ENCODE measurements at places on chromosomes 7 and 10. TPM values are rescaled to one million over a fixed set of nuclear protein-coding genes. Genes with fewer than 3 reads are reported as not detected.

Gene HOGA1
- total RNA-seq: not detected

DNA sequence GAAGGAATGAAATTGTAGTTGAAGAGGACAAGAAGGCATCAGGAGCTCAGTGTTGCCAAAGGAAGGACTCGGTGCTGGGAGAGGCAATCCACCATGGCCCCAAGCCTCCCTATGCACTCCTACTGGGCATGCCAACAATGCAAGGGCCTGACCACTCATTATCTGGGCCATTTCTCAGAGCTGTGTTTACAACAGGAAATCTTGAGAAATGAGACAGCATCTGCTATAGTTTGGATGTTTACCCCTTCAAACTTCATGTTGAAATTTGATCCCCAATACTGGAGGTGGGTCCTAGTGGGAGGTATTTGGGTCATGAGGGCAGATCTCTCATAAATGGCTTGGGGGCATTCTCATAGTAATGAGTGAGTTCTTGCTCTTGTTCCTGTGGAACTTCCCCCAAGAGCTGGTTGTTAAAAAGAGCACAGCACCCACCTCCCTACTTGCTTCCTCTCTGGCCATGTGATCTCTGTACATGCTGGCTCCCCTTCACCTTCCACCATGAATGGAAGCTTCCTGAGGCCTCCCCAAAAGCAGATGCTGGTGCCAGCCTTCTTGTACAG lies 50.8 kb upstream of the AOAH start:
- no peak for DNase-seq

DNA sequence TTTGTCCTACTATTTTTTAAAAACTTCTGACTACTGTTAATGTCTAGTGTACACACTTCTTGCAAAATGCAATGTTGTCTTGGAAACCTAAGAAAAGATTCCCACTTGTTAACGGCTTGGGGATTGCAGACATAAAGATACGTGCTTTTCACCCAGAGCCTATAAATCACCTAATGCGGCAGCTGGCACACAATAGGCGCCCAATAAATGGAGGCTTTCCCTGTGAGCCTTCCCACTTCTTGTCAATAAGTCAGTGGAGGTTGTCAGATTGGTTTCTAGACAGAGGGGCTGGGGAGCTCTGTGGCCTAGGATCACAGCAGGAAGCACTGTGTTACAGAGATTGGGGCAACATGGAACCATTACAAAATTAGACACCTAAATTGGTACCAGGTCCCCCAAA lies 74.7 kb downstream of the VSTM4 start:
- no peak for DNase-seq

DNA sequence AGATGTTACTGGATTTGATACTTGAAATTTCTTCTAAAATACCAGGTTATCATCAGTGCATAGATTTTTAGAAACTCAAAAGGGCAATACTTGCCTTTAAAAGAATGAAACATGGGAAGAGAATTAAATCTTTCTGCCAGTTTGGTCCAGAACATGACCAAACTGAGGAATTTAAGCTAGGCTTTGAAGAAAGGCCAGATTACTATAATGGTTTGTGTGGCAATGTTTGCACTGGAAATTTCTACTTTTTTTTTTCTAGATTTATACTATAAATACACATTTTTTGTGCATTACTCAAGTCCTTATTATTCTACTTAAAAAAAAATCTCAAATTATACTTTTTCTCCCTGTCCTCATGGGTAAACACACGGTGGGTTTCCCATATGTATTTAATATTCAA lies 9.2 kb downstream of the MKX start:
- DNase-seq: no peak

Gene STK31
- total RNA-seq: 1.7 TPM

DNA sequence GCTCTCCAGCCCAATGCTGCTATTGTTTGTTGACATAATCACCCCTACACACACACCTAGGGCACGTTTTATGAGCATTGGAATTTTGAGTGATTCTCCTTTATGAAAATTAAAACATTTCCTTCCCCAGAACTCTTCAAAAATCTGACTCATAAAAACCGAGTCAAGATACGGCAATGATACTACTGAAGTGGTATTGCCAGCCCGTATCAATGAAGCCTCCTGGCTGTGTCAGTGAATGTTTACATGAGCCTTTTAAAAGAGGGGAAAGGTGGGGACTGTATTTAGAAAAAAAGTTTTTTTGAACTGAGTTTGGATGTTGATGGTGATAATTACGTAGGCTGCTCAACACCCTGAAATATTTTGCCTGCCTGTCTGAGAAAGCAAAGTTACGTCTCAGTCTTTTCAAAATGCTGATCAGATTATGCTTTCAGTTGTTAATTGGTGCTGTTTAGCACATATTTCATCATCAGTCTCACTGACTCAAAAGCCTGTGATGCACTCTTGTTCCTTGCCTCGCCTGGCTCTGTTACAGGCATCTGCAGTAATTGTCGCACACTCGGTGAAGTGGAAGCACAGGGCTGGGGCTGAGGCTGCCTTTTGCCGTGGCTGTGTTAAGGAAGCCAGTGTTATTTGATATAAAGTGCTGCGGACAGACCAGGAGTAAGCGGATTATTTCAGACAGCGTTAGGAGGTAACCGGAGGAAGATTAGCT lies 157.4 kb upstream of the TCF7L2 start:
- DNase-seq: peak; percentile 36

DNA sequence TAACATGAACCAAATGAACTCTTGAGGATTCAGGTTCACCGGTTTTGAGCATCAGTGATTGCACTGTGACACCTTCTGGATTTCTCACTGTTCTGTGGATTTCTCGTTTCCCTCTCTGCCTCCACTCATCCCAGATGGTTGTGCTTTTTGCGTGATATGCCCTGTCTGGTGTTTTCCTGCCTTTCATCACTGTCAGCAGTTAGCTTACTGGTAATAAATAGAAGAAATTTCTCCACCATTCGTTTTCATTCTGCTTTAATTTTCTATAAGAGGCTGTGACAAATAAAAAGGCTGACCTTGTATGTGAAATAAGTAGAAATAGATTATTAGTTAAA lies 16.2 kb downstream of the BPGM start:
- no peak for DNase-seq

Gene SFRP5
- not detected for total RNA-seq

DNA sequence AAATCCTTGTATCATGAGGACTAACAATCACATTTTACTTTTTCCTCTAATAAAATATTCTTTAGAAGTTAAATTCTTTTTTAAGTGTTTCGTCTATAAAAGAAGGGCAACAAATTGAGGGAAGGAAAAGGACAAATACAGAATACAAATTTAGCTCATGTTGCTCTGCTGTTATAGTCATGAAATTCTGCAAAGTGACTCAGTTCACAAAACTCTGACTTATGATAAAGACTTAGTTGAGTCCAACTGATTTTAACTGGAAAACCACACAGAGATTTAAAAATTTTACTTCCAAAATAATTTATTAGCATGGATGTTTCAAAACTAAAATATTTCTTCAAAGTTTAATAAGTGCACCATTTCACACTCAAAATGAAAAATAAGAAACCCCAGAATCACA lies 75.0 kb upstream of the GPR22 start:
- no peak for DNase-seq

Gene SPDYE18
- total RNA-seq: 1.1 TPM

All from glutamatergic neuron (in vitro differentiated cells).